ENCODE measurements at places on chromosomes 6 and 20.

- DNase-seq, result no peak
Measured at GRCh38 chr6:225121-225721, 67.1 kb upstream of the DUSP22 start.

DNA sequence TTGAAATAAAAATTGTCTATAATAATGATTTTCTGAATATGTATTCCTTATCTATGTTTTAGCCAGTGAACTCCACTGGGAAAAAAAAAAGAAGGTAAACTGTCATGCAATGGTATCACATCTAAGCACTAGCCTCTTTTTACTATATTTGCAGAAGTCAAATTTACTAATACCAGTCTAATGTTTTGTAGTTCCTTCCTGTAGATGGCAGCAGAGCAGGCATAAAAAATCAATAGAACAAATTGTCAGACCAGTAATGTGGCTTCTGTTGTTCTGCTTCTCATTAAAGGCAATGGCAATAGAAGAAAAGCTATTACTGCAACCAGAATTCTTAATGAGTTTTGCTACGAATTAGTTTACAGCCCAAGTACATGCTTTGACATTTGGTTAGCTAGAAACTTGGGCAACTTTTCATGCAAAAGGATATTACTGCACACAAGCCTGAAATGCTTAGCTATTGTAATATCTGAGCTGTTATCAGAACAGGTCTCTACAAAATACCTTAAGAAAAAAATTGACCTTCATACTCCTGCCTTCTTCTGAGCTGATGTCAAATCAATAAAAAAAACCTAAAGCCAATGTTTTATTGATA, 476.9 kb downstream of the KHDRBS2 start:
- peak; percentile 53 for DNase-seq

DNA sequence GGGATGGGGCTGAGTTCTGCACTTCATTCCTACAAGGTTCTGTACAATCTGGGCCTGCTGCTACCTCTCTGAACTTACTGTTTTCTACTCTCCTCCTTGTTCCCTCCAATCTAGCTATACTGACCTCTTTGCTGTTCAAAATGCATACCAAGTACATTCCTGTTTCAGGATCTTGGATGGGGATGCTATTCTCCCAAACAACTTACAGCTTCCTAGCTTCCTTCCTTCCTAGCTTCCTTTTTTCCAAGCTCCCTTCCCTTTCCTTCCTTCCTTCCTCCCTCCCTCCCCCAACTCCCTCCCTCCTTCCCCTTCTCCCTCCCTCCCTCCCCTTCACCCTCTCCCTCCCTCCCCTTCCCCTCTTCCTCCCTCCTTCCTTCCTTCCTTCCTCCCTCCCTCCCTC, 117.9 kb downstream of the AHI1 start:
- no peak for DNase-seq

DNA sequence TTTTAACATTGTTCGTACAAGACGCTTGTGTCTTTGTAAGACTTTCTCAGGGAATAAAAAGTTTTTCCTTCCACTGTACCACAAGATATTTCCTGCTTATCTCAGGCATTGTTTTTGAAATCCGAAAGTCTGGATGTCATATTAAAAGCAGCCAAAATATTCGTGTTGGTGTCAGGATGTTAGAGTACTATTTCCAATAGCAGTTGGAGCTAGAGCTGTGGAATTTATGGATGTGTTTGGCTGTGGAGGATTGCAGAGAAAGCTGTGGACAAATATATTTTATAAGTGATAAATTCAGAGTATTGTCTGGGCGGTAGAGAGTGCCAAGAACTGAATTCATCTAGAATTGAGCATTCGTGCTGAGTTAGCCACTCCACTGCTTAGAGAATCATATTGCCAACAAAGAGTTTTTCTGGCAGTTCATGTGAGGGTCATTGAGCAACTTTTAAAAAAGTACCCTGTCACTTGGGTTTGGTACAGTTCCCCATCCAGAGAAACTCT, 57.7 kb downstream of the ZDHHC14 start:
- no peak for DNase-seq

DNA sequence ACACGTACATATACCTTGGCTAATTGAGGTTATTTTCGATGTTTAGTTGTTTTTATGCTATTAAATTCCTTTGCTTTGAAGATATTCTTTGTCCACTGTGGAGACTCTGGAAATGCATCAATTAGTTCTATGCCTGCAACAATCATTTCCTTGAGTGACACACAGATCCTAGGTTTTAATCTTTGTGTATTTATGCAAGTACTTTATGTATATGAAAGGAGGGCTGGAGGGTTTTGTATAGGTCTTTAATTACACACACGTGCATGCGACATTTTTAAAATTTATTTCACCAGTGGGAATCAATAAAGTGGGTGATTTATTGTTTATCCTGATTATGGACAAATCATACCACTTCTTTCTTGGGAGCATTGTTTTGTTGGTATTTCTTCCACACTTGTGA, 57.3 kb downstream of the ZFAND3 start:
- DNase-seq, result no peak

- DNase-seq, result no peak
Measured at GRCh38 chr6:72811971-72812421, 190.1 kb downstream of the KCNQ5 start.

GRCh38 chr20:19257865-19258264, 45.4 kb downstream of the SLC24A3 start:
- peak; percentile 13 for DNase-seq

- DNase-seq, result peak; percentile 99
Measured at GRCh38 chr6:36423101-36423824, 19.4 kb downstream of the PXT1 start.

DNA sequence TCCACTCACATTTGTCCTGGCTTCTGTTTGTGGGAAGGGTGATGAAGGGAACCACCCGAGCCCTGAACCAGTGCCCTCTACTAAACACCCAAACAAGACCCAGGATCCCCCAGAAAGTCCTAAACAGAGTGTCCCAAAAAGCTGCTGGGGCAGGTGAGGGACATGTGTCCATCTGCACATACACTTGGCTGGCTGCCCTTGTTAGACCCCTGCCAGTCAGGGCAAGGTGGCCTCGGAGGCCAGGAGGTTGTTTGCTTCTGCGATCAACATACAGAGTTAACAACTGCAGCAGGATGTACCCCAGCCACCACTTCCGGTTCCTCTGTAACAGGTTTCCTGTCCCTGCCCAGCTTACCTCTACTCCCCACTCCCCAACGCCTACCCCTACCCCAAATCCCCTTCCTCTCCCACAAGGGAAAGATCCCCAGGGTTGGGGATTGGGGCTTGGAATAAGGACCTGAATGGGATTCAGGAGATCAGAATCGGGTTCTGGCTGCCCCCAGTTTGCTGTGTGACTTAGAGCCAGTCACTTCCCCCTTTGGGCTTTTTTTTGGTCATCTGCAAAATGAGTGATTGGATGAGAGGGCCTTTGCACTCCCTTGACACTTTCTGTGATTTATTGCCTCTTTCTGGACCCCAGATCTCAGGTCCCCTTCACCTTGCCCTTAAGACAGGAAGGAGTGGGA, 13.9 kb downstream of the DEF6 start:
- no peak for DNase-seq

DNA sequence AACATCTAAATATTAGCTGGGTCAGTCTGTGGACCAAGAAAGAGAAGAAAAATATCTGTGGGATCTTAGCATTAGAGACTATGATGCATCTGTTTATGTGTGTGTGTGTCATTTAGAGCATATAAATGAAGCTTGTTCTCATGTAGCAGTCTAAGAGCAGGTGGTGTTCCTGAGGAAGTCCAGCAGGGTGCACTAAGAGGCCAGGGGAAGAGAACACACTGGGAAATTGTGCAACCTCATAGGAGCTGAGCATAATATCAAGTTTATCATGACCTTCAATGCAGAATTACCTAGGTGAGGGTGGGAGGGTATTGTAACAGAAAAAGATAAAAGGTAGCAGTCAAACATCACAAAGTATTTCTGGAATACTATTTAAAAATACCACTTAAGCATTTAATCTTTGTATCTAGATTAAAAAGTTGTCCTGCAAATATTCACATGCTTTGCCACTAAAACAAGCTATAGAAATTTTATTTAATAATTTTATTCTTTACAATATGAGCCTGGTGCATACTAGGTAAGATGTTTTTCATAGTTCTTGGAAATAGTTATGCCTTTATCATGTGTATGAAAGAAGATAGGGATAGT, 80.5 kb downstream of the SMPDL3A start:
- peak; percentile 61 for DNase-seq

- peak; percentile 4 for DNase-seq
Measured at GRCh38 chr6:120556491-120556890, 777.8 kb downstream of the TBC1D32 start.

DNA sequence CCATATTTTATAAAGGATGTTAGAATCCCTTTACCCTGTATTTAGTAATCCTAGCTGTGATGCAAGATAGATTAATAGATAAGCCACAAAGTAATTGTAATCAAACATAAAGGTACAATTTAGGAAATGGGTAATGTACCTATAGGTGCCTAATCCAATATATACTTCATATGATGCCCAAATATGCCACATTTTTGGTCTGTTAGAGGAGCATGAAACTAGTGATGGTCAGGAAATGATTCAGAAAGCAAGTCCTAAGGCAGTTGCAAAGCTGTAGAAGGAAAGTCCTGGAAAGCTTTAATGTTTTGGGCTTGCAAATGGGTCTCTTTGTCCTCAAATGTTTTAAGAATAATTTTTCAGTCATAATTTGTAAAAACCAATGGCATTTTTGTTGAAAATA, 76.6 kb upstream of the PTPRK start:
- DNase-seq, result no peak
